ENCODE measurements at places on chromosomes 11 and 22. TPM values are rescaled to one million over a fixed set of nuclear protein-coding genes. Genes with fewer than 3 reads are reported as not detected.

GRCh38 chr11:38553148-38553547 is 1955.1 kb upstream of the RAG2 start:
- no peak for DNase-seq

- DNase-seq, result no peak
Observed at GRCh38 chr22:47535681-47536080, 773.2 kb downstream of the TBC1D22A start.

Gene PATZ1
- polyA plus RNA-seq, result 25.6 TPM

DNA sequence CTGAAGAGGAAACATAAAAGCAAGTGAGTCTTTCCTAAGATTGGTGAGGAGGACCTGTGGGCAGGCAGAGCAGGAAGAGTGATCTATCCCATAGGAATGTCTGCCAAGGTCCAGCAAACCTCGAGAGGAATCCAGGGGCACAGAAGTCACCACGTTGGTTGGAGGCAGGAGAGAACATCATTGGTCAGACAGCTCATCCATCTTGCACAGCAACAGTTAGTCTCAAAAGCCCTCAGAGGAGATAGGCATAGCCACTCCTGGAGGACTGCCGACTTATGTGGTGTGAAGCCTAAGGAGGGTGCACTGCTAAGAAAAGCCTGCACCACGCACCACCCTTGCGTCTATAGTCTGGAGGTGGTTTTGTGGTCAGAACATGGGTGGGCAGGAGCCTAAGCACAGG is 109.1 kb downstream of the RASSF10 start:
- DNase-seq, result no peak

DNA sequence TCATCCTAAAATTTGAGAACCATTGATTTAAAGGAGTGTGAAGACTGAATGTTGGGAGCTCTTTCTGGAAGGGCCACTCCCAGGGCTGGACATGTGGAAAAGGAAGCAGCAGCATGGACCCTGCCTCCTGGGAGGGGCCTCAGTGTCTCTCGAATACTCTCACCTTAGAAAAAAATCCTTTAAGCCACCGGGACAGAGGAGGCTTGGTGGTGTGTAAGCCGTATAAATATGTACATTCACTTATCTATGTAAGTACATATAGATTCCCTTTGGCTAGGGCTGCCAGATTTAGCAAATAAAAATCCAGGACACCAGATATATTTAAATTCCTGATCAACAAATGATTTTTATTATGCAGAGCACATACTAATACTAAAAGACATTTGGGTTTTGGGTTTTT is 17.6 kb downstream of the NTM start:
- no peak for DNase-seq

Gene TCF20
- polyA plus RNA-seq, result 14.0 TPM

GRCh38 chr11:13206086-13206640 is 71.4 kb upstream of the BMAL1 start:
- no peak for DNase-seq

Data from urinary bladder (tissue), 4 donors.